ENCODE measurements at places on chromosomes 7 and 10. TPM values are rescaled to one million over a fixed set of nuclear protein-coding genes. Genes with fewer than 3 reads are reported as not detected.

GRCh38 chr7:108048422-108048821 is 45.5 kb upstream of the LAMB1 start:
- DNase-seq: no peak

- peak; percentile 57 for DNase-seq
Measured at GRCh38 chr10:31896968-31897384, 31.7 kb downstream of the ARHGAP12 start.

GRCh38 chr10:6082496-6083395 is 6.1 kb upstream of the RBM17 start:
- DNase-seq: no peak

GRCh38 chr10:100008708-100009282 is 952 bp downstream of the DNMBP start:
- DNase-seq: peak; percentile 30

Gene MINPP1
- total RNA-seq: 12.9 TPM

Gene OR2A5
- not detected for total RNA-seq

DNA sequence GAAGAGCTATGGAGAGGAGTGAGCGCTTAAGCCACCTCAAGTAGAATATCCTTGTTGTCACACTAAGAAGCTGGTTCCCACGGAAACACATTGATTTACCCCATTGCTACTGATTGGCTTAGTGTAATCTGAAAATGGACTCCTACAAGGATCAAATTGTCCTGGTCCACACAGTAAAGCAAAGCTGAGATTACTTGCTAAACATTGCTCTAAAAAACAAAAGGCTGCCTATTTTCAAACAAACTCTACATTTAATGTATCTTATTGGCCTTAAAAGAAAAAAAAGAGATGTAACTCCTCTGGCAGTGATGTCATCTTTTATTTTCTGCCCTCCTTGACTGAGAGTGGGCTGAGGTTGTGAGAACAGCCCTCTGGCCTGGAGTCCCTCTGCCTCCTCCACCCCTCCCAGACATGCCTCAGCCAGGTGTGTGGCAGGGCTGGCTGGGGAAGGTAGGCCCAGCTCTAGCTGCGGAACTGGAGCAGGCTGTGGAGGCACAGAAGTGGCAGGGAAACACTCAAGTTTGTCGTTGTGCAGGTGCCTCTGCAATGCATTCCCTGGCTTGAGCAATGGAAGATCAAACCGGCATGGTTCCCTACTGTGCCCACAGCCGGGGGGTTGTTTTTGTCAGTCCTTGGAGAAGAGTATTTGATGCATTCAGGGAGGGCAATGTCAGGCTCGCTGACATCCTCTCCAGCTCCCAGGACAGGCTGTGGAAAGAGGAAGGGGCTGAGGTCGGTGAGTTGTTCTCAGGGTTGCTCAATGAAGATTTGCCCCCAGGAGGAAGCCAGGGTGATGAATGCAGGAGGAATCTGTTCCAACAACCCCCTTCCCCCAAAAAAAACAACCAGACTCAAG is 9.1 kb downstream of the KLF6 start:
- peak; percentile 74 for DNase-seq

Gene RNF32
- 0.44 TPM for total RNA-seq

DNA sequence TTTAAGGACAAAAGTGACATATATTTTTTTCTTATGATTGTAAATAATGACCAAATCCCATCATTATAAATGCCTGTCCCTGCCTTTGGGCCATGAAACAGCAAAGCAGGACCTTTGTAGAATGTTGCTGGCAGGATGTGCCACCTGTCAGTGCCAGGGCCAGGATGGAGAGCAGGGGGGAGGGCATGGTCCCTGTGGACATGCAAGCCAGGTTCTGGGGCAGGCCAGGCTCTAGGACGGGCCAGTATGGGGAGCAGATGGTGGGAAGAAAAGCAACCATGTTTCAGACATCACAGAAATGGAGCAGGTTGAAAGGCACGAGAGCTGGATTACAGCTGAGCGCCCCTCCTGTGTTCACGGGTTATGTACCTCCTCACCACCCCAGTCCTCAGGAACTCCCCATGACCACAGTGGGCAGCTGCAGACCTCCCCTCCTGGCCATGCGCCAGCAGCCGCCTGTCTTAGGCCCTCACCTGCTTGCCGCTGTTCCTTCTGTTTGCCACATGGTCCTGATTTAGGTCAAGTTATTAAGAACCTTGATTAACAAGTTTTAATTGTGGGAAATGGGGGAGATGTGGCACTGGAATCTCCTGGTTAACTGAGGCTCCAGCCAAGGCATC is 210.4 kb downstream of the PAXIP1 start:
- DNase-seq: no peak

- no peak for DNase-seq
Measured at GRCh38 chr10:107451047-107451446, 286.5 kb upstream of the SORCS1 start.

DNA sequence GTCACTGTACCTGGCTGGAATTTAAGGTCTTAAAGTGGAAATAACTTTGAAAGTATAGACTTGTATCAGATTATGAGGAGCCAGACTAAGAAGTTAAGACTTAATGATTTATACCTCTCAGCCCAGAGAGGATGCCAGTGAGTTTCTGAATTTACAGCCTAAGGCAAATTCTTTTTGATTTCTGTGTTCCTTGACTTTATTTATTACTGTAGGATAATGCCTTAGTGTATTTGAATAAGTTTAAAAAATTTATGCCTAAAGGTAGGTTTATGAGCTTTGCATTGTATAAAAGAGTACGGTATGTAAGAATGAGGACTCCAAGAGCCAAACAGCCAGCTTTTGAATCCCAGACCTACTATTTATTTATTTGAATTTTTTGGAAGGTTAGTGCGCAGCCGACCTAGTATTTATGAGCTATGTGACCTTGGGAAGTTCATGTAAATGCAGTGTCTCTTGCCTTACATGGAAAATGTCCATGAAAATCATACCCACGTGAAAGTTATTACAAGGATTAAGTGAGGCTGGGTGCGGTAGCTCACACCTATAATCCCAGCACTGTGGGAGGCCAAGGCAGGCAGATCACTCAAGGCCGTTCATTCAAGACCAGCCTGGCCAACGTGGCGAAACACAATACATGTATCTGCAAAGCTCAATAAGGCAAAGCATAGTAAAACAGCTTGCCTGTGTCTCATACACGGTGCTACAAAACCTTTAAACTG is 174.6 kb downstream of the AUTS2 start:
- DNase-seq: no peak

Gene HABP2
- total RNA-seq: under 0.01 TPM

Gene CDHR3
- 0.60 TPM for total RNA-seq

Gene SSC4D
- total RNA-seq: 0.22 TPM

DNA sequence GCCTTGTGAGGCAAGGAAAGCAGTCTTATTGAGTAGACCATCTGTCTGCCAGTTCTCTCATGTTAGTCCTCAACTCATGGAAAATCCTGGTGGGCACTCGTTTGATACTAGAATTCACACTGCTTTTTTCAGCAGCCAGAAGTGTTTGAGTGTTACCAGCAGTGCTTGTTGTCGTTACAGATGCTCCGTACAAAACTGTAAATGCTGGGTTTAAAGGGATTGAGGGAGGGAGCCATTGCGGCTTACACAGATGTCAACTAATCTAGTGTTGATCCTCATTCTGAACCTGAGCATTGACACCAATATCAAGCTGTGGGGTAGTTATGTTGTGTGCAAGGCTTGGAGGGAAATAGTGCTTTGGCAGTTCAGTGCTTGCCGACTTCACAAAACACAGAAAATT is 348.6 kb downstream of the AUTS2 start:
- DNase-seq: no peak

GRCh38 chr10:11525503-11525902 is 85.9 kb downstream of the USP6NL start:
- no peak for DNase-seq

GRCh38 chr10:51926337-51926736 is 226.9 kb upstream of the CSTF2T start:
- DNase-seq: no peak

DNA sequence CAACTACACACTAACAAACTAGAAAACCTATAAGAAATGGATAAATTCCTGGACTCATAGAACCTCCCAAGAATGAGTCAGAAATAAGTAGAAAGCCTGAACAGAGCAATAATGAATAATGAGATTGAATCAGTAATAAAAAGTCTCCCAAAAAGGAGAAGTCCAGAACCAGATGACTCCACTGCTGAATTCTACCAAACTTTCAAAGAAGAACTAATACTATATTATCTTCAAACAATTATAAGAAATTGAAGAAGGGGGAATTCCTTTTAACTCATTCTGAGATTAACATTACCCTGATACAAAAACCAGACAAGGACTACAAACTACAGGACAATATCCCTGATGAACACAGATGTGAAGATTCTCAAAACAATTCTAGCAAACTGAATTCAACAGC is 47.8 kb upstream of the CDK6 start:
- no peak for DNase-seq

DNA sequence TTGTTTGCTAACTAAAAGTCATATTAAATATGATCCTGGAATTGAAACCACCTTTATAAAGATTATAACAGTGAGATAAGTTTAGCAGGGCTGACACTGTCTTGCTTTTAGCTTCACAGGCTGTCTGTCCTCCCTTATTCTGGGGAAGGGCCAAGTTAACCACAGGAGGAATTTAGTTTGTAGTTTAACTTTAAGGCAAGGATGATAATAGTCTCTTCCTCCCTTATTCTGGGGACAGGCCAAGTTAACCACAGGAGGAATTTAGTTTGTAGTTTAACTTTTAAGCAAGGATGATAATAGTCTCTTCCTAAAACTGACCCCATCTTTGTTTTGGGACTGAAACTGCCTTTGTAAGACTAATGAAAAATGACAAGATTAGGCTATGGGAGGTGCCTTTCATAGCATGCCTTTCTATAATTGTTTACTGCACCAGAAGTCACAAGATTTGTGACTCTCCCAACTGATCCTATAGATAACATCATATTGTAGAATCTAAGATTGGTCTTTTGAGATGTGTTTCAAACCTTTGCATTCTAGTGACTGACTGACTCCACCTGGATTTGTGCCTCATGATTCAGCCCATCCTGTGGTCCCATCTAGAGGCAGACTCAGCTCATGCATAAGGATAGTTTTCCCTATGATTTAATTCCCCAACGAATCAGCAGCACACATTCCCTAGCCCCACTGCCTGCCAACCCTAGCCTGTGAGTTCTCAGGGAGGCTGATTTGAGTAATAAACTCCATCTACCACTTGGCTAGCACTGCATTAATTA is 212.0 kb downstream of the MAGI2 start:
- no peak for DNase-seq

- no peak for DNase-seq
Measured at GRCh38 chr7:50640256-50640655, 75.1 kb upstream of the DDC start.

- DNase-seq: no peak
Measured at GRCh38 chr10:78248651-78249464, 215.2 kb downstream of the RPS24 start.

All from lung microvascular endothelial cell (primary cell).